ENCODE measurements at places on chromosomes 6 and 20.
A peak's percentile ranks its signal among the peaks of the same experiment; 100 is the strongest.

DNA sequence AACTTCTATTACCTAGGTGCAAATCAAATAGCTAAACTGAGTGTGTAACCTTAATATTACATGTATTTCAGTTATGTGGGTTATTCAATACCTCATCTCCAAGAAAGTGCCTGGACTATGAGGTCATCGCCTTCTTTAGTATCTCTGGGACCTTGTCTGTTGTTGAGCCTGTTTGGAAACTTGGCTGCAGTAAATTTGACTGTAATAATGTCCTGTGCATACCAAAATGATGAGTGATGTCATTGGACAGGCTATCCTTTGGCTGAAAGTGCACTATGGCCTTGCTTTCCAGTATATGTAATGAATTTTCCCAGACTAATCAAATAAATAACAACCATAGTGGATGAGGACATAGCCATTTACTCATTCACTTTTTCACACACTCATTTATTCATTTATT, 455.1 kb downstream of the ADGRB3 start:
- DNase-seq = no peak

GRCh38 chr6:154632119-154632518, 101.1 kb upstream of the SCAF8 start:
- no peak for DNase-seq

DNA sequence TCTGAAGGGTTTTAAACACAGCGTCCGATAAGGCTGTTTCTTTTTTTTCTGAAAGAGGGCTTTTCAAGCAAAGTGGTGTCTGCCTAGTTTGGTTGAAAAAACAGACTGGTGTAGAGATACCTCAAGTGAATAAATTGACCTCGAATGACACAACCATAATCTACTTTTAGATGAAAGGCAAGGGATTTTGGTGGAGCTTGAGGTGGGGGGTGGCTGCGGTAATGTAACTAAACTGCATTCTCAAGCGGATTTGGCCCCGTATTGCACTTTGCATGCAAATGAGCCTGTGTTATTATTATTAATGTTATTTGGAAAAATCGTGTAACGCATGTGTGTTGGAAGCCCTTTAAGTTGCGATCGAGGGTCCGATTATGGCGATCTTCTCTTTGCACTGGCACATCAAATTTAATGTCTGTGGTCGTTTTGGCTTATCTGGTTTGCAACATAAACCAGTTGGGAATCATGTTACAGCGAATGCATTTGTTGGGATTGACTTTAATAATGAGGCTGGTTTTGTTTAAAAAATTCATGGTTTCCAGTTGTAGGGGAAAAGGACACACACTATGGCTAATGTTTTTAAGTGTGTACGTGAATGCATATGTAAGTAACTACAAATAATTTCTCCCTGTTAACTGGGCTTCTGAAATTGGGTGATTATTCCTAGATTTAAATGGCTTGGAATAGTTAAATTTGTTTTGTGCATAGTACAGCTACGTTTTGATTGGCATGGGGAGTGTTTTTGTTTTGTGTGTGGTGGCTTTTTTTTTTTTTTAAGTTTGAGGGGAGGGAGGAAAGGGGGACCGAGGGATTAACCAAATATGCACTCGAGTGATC, 1.0 kb downstream of the JARID2 start:
- DNase-seq = peak; percentile 49

DNA sequence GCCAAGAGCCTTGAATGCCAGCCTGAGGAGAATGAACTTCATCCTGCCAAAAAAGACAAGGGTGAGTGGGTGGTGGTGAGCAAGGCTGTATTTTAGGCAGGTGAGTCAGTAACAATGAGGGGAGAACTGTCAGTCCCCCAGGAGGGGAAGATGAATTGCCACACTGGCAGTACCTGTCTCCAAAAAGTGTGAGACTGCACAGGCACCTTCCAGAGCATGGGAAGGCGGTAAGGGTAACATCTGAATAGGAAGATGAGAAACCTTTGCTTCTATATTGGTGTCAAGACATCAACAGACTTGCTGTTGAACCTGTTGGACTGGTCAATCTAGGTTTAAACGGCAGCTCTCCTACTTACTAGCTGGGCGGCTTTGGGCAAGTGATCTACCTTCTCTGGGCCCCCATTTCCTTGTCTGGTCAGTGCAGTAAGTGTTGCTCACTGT, 30.9 kb downstream of the STK35 start:
- no peak for DNase-seq

DNA sequence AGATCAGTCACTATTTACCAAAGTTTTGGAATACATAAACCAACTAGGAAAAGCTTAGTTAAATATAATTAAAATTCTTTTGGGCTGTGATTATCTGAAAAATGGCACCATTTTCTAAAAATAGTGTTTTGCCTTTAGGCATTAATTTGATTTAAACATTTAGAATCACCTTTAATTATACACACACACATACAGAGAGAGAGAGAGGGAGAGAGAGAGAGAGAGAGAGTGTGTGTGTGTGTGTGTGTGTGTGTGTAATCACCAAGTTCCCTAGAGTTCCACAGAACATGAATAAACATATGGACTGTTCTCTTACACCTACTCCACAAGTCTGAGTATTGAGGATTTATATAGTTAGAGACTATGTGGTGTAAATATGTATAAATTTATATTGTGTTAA, 141.2 kb upstream of the ATXN1 start:
- DNase-seq = no peak

DNA sequence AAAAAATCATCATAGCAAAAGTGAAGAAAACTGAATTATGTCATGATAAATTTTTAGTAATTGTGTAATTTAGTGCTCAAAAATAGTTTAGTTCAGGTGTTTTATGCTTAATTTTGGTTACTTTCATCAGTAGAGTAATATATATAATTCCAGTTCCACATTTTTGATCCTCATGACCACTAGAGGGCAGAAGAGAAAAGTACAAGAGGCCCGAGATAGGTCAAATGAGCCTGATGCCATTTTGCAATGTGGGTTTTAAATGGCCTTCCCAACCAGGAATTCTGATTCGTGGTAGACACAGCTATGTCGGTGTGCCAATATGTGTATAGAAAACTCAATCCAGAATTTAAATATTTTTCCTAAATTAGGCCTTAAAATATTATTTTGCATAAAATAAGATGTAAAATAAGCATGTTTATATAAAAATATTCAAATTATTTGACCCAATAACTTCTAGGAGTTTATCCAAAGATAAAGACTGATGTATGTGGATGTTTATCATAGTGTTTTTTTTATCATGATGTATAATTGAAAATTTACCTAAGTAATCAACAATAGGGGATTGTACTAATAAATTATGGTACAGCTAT, 159.7 kb upstream of the RPS6KA2 start:
- DNase-seq = peak; percentile 77

DNA sequence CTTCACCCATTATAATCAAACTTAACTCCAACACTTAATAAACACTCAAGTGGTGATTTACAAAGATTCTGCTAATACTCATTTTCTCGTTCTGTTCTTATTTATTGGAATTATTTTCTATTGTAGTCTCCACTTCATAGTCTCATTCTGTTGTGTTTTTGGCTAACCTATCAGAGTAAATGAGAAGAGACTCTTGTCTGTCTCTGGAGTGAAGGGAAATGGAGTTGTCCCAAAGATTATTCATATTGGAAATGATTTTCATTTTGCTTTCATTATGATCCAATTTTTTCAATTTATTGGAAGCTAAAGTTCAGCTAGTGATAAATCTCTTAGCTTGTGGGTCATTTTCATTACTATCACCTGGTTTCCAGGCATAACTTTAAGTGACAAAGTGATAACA, 454.9 kb upstream of the JAG1 start:
- DNase-seq = no peak

GRCh38 chr6:141443032-141443431, 689.7 kb upstream of the GJE1 start:
- no peak for DNase-seq

- no peak for DNase-seq
These were observed 65.6 kb upstream of the RREB1 start for GRCh38 chr6:7042056-7042653.
